Stimulated activated CD4-positive, alpha-beta T cell treated with anti-CD3 and anti-CD28 coated beads, Interleukin-4, amount 100 ng/mL, for 24 hours (primary cell): ENCODE measurements at places on chromosomes 13 and 19.
A peak's percentile ranks its signal among the peaks of the same experiment; 100 is the strongest.

DNA sequence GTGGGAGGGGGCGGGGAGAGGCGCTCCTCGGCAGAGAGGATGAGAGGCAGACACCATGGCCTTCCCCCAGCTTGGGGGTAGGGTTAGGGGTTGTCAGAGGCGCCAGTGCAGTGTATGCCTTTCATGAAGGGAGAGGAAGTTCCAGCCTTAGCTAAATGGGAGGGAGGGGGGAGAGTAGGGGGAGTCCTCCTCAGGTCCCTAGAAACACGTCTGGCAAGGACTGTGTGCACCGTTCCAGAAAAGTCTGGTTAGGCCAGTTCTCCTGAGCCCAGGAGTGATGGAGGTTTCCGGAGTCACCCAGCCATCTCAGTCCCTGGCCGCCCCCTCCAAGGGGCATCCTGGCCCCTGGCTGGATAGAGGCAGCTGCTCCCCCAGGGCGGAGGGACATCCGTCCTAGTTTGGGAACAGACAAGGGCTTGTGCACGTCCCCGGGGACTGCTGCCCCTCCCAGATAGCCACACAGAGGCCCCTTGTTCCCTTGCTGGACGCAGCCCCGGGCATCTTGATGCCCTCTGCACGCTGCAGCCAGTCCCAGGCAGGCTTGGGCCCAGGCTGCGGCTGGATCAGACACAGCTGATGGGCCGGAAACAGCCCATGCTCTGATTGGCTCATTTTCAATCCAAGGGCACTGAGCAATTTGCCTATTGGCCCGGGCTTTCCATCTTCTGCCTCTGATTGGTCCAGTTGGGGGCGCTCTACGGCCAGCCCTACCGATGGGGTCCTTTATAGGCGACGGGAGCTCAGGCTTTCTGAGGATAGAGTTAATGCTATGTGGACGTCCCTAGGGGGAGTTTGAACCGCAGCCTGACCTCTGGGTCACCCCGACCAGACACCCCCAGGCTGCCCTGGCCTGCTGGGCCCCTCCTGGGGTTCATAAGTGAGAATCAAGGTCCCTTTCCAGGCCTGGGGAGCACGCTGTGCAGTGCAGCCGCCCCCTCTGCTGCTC is 3.8 kb downstream of the S1PR2 start:
- DNase-seq: no peak

DNA sequence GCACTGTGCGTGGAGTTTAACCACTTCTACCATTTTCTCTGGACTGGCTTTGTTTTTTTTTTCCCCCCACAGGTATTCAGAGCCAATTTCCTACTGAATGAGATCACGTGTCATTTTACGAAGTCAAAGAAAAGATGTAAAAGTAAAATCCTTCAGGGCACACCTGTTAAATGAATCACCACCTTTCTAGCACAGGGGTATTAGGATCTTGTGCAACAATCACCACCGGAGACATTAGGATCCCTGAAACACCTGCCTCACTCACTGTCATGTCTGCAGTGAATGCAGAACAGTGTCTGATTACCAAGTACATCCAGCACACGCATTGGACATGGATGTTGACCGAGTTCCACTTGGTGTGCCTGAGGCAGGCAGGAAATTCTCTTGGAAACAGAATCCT is 17.2 kb downstream of the BRD4 start:
- no peak for DNase-seq

DNA sequence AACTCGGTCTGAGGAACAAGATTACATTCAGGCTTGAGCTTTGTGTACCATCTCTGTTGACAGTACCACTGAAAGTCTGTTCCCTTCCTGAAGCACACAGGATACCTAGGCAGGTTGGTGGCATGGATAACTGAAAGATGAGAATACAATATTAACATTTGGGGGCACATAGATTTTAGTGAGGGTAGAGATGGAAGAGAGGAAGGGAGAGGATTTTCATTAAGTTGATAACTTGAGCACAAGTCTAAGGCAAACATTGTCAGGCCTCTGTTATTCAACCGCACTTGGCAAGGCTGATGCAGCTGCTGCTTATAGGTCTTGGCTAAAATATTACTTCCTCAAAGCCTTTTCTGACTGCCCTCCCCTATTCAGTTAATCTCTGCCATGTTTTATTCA is 10.9 kb downstream of the MIR17HG start:
- DNase-seq: no peak

DNA sequence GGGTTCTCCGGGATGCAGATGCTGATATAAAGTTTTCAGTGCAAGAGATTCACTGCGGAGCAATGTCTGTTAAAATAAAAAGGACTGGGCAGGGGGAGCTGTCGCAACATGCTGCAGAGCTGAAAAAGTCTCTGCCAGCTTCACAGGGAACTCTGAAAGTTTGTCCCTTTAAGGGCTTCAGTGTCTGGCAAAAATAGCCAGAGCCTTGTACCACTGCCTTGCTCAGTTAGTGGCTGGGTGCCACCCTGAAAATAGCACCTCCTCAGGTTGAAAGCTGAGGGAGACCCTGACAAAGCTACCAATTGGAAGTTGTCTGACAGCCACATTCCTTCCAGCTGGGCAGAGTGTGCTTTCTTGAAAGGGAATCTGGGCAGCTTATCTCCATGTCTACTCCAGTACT is 3.0 kb upstream of the NDFIP2 start:
- DNase-seq: no peak

DNA sequence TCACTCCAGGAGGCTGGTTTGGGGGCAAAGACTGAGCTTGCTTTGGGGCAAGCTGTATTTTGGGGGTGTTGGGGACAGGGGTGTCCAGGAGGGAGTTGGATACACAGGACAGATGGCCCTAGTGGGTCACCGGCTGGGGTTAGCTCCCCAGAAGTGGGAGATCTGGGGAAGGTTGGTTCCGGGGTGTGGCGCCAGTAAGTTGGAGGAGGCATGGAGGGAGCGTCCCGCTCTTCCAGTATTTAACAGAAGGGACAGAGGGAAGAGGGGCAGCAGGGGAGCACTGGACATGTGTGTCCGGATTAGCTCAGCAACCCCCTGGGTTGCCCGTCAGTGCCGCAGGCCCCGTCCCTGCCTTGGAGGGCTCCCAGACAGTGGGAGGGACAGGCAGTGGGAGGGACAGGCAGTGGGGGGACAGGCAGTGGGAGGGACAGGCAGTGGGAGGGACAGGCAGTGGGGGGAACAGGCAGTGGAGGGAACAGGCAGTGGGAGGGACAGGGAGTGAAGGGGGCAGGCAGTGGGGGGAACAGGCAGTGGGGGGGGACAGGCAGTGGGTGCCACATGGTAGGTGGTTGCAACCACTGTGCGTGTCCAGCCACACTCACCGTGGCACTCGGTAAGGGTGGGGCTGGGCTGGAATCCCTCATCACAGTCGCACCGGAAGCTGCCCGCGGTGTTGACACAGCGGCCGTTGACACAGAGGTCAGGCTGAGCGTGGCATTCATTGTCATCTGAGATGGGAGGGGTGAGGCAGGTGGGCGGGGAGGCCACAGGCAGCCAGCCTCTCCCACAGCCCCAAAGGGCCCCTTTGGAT is 33.2 kb downstream of the CCL25 start:
- DNase-seq: no peak

DNA sequence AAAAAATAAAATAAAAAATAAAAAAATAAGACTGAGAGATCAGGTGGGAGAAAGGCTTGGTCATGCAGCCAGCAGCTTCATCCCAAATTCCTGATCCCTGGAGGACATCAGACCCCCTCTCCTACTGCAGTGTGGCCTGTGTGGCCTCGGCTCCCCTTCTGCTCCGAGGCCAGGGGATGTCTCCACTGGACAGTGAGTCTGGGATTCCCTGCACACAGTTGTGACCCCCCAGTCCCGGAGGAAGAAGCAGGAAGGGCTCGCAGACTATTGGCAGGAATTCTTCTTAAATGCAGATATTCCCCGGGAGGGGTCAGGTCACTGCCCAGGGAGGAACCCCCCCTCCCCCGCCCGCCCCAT is 41.9 kb downstream of the ZNF627 start:
- no peak for DNase-seq

GRCh38 chr13:43374621-43375020 is 351.2 kb downstream of the DNAJC15 start:
- DNase-seq: no peak

GRCh38 chr13:34412295-34412694 is 529.8 kb upstream of the NBEA start:
- no peak for DNase-seq

GRCh38 chr13:45623516-45624090 is 8.1 kb upstream of the ERICH6B start:
- no peak for DNase-seq

GRCh38 chr13:23656637-23657371 is 86.6 kb downstream of the TNFRSF19 start:
- DNase-seq: no peak

DNA sequence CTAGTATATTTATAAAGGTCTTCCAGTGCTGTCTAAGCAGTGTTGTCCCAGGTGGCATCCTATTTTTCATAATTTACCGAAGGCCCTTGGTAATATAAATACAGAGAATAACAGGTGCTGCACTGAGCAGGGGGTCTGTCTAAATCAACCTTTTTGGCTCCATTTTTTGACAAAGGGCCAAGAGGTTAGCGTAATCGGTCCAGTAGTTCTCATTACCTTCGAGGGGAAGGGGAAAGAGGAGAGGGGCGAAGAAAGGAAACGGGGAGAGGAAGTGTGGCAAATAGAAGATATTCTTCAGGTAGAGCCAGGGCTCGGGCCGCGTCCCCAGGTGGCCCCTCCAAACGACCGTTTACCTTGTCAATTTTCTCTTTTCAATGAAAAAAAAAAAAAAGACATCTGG is 749 bp upstream of the PAN3 start:
- no peak for DNase-seq

- DNase-seq: no peak
Observed at GRCh38 chr13:30289533-30289932, 17.8 kb downstream of the KATNAL1 start.

GRCh38 chr19:15820646-15821045 is 5.2 kb upstream of the OR10H1 start:
- DNase-seq: no peak

- no peak for DNase-seq
Observed at GRCh38 chr13:43360892-43361610, 337.7 kb downstream of the DNAJC15 start.

DNA sequence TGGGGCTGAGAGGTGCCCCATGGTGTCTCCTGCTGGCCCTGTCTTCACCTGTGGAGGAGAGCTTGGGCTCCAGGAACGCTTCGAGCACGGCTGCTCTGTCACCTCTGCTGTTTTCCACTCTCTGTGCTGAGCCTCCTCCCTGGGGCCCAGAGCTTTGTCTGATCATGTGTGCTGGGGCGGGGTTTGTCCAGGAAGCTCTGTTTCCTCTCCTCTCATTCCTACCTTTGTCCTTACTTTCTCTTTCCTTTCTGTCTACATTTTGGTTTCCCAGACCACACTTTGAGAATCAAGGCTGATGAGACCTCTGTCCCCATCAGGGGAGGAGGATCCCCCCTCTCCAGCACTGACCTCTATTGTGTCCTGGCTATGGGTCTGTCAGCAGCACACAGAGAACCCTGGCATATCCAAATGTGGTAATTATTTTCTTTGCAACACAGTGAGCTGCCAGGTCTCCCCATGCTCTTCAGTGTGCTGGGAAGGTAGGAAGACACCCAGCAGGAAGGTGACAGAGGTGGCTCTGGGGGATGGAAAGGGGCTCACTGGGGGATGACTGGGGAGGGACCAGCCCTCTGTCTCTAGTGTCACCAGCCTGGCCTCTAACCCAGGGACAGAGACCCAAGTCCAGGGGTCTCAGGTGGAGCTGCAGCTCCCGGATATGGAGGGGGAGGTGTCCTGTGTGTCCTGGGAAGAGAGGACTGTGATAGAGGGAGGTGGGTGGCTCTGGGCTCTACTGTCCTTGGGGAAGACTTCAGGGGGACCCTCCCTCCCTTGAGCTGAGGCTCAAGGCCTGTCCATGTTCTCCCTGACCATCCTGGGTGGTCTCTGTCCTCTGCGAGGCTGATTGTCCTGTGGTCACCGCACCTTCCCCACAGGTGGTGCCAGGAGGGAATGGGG is at the start of gene CEACAM1:
Gene CEACAM1, minus strand, starts transcription at position 128 of the 894 bp plus-strand sequence. Its CDS starts 107 bp downstream, at position 21.
- peak; percentile 40 for DNase-seq

GRCh38 chr13:77184455-77184854 is 142.4 kb downstream of the MYCBP2 start:
- peak; percentile 14 for DNase-seq

DNA sequence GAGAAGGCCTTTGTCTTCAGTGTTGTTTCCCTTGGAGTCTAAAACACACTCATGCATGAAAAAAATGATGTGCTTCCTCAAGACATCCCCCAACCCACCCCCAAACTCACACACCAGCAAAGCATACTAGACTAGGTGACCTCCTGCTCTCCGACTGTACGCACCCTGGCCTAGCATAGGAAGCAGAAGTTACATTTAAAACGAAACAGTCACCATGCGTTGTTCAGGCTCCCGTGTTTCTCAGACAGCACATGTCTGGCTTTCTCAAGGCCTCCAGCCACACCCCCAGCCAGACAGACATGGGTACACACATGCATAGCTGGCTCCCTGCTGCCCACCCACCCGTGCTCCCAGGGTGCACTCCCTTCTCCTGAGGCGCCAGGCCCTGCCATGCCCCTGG is 28.7 kb upstream of the C1QTNF9 start:
- no peak for DNase-seq
